ENCODE measurements at places on chromosomes 4 and X.

DNA sequence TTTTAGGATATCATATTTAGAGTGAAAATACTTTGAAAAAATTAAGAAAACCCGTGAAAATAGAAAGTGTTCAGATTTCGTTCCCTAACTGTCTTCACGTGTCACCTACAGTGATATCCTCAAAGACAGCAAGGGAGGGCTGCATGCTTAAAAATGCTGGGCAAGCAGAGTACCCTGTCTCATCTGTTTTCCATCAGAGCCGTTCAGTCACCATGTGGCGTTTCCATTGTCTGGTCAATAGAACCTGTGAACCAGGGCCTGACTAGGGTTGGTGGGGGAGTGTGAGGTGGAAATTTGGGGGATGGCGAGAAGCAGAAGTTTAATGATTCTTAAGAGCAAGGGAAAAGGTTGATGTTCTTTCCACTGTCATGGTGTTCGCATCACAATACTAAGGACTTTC, 173.9 kb downstream of the BMPR1B start:
- H3K27me3 ChIP-seq: no peaks in the 10 kb centered on the region
- no peak overlapping the region for H3K4me3 ChIP-seq
- DNase-seq: no peak
- peaks cover 3% of the 10 kb centered on the region for H3K4me1 ChIP-seq
- no peaks in the 10 kb centered on the region for H3K36me3 ChIP-seq

DNA sequence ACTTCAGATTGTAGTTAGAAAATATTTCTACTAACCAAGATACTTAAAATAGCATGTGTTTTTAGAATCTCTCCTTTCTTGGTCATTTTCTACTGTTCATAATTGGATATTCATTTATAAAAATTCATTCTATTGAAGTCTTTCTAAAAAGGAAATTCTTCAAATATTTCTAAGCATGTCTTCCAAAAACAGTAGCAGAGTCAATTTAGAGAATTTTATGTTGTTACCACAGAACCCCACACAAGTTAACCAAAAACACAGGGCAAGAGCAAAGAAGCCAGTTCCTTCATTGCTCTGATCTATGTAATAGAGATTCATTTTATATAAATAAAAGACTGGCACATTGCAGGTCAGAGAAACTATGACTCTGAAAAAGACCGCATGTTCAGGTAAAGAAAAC, 345.1 kb upstream of the PITX2 start:
- H3K4me3 ChIP-seq: no peak overlapping the region
- no peaks in the 10 kb centered on the region for H3K4me1 ChIP-seq
- no peak overlapping the region for H3K27ac ChIP-seq
- no peak for DNase-seq
- H3K36me3 ChIP-seq: no peaks in the 10 kb centered on the region
- H3K27me3 ChIP-seq: no peaks in the 10 kb centered on the region

- H3K36me3 ChIP-seq: no peaks in the 10 kb centered on the region
- no peaks in the 10 kb centered on the region for H3K27me3 ChIP-seq
- H3K4me3 ChIP-seq: no peak overlapping the region
- no peak for DNase-seq
- no peak overlapping the region for H3K27ac ChIP-seq
- H3K4me1 ChIP-seq: no peaks in the 10 kb centered on the region
Measured at GRCh38 chr4:88645994-88646393, 51.6 kb downstream of the NAP1L5 start.

GRCh38 chrX:7447801-7448499, 300.0 kb upstream of the PUDP start:
- H3K27me3 ChIP-seq: no peaks in the 10 kb centered on the region
- H3K27ac ChIP-seq: no peak overlapping the region
- no peaks in the 10 kb centered on the region for H3K36me3 ChIP-seq

DNA sequence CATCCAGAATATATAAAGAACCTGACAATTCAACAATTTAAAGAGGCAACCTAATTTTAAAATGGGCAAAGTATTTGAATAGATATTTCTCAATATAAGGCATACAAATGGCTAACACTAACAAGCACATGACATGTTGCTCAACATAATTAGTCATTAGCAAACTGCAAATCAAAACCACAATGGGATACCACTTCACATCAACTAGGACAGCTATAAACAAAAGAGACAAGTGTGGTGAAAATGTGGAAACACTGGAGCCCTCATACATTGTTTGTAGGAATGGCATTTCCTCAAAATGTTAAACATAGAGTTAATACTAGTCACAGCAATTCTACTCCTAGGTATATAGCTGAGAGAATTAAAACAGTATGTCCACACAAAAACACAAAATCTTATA, 96.7 kb downstream of the CORIN start:
- H3K4me3 ChIP-seq: no peak overlapping the region
- DNase-seq: no peak
- no peaks in the 10 kb centered on the region for H3K27me3 ChIP-seq
- H3K36me3 ChIP-seq: no peaks in the 10 kb centered on the region
- H3K4me1 ChIP-seq: no peaks in the 10 kb centered on the region

- no peaks in the 10 kb centered on the region for H3K27me3 ChIP-seq
- peak; percentile 76 for DNase-seq
- no peak overlapping the region for H3K4me3 ChIP-seq
- no peak overlapping the region for H3K27ac ChIP-seq
- no peaks in the 10 kb centered on the region for H3K36me3 ChIP-seq
Measured at GRCh38 chr4:25439918-25440477, 62.9 kb downstream of the ANAPC4 start.

GRCh38 chrX:14946606-14947155, 73.5 kb downstream of the MOSPD2 start:
- no peaks in the 10 kb centered on the region for H3K27me3 ChIP-seq
- no peaks in the 10 kb centered on the region for H3K4me1 ChIP-seq
- H3K4me3 ChIP-seq: no peak overlapping the region
- no peak overlapping the region for H3K27ac ChIP-seq
- H3K36me3 ChIP-seq: no peaks in the 10 kb centered on the region
- no peak for DNase-seq

DNA sequence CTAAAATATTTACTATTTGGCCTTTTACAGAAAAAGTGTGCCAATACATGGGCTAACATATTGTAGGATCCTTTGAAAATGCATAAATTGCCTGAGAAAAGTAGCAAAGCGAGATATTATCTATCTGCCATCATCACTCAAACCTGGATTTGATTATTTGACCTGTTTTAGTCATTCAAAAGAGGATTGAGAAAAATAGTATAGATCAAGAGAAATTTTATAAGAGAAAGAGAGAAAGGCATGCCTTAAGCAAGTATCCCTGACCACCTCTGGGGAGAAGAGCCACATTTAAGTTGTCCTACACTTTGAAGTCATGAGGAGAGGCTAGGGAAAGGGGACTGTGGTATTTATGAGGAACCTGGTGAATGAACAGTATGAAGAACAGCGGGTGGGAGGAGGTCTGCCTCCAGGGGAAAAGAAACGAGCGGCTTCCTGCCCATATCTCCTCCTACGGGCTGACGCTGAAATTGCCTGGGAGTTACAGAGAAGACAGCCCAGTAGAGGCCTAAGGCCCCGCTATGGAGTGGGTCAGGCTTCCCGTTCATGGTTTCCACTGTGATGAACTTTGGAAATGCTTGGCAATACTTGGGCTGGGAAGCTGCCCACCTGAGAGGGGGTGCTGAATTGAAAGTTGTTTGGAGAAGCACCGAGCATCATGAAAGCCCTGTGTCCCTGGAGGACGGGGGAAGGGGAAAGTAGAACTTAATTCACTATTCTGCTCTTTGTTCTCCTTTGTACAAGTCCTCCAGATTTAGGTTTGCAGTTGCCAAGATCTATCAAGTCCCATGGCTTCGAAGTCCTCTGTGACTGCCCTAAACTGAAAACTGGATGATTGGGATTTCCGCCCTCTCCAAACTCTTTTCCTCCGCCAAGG, 106.9 kb upstream of the ACSL4 start:
- peak overlapping the region; percentile 50 for H3K27ac ChIP-seq
- no peaks in the 10 kb centered on the region for H3K27me3 ChIP-seq
- peaks cover 11% of the 10 kb centered on the region for H3K4me1 ChIP-seq
- DNase-seq: peak; percentile 54
- no peaks in the 10 kb centered on the region for H3K36me3 ChIP-seq

DNA sequence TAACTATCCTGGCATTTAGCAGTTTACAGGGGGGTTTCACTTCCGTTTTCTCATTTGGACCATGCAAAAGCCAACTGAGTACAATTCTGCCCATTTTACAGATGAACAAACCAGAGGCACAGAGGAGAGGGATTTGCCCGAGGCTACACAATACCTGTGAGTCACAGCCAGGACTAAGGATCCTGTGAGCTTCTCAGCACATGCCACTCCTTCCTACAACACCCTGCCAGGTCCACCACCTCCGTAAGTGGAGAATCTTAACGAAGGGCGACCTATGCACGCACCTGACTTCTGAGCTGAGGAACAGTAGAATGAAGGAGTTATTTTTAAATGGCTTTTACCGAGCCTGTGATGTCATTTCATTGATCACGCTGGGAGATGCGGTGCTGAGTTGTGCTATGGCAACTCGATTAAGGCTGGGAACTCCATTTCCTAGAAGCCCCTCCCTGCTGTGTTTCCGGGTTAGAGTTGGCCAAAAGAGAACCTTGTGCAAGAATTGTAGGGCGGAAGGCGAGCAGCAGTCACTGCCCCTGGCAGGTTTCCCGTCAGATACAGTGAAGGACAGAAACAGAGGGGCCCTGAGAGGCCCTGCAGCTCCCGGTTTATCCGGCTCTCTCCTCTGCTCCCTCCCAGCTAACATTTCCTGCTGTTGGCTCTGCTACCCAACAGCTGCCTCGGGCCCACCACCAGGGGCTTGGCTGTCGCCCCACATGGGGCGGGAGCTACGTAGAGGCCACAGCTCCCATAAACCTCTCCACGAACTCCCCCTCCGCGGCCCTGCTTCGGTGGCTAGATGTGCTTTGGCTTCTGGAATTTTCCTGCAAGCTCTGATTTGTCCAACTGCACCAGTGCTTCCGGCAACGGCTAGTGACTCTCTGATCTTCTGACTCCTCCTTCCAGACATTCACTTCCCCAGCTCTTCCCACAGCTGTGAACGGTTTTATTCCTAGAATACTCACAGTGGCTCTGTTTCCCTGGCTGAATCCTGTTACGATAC, 75.1 kb upstream of the USP9X start:
- H3K4me3 ChIP-seq: peak overlapping the region; percentile 40
- H3K36me3 ChIP-seq: no peaks in the 10 kb centered on the region
- DNase-seq: peak; percentile 90
- H3K27me3 ChIP-seq: no peaks in the 10 kb centered on the region
- H3K4me1 ChIP-seq: no peaks in the 10 kb centered on the region
- H3K27ac ChIP-seq: peak overlapping the region; percentile 62
